ENCODE measurements at places on chromosomes 5 and 9. TPM values are rescaled to one million over a fixed set of nuclear protein-coding genes. Genes with fewer than 3 reads are reported as not detected.

The SPINK1 gene
- not detected for total RNA-seq

The MARCHF3 gene
- 4.1 TPM for total RNA-seq

The SOWAHA gene
- total RNA-seq, result 0.13 TPM

The PCDHA10 gene
- 0.54 TPM for total RNA-seq

The C5orf52 gene
- total RNA-seq, result not detected

The CEP120 gene
- 21.7 TPM for total RNA-seq

The ZFP37 gene
- total RNA-seq, result 6.8 TPM

The ADCY2 gene
- 8.8 TPM for total RNA-seq

The PTGS1 gene
- 2.8 TPM for total RNA-seq

The SPINK6 gene
- total RNA-seq, result not detected

The SOX30 gene
- total RNA-seq, result under 0.01 TPM

The PCDHA1 gene
- total RNA-seq, result 0.11 TPM

The BSPRY gene
- under 0.01 TPM for total RNA-seq

The WDR38 gene
- total RNA-seq, result not detected

The TLR4 gene
- total RNA-seq, result 7.4 TPM

The GRIN3A gene
- total RNA-seq, result under 0.01 TPM

The TRPM6 gene
- 0.11 TPM for total RNA-seq

The WNK2 gene
- total RNA-seq, result 0.13 TPM

The IFNB1 gene
- total RNA-seq, result not detected

The RGS7BP gene
- total RNA-seq, result under 0.01 TPM

The NPR3 gene
- total RNA-seq, result 154 TPM

The VLDLR gene
- total RNA-seq, result 29.2 TPM

The PCDHB12 gene
- total RNA-seq, result 1.0 TPM

The F12 gene
- total RNA-seq, result 0.26 TPM

The LRRC14B gene
- not detected for total RNA-seq

The TRIM36 gene
- total RNA-seq, result 0.13 TPM

The SPATA31C1 gene
- not detected for total RNA-seq

The SLC4A9 gene
- not detected for total RNA-seq

The RAB14 gene
- 47.1 TPM for total RNA-seq

The CAMK2A gene
- total RNA-seq, result 0.86 TPM

The OR13C2 gene
- not detected for total RNA-seq

The GTF3C4 gene
- total RNA-seq, result 23.1 TPM

The PCDHB9 gene
- total RNA-seq, result 0.91 TPM

The ZNF367 gene
- 4.2 TPM for total RNA-seq

The TNFSF8 gene
- not detected for total RNA-seq

The LCN15 gene
- total RNA-seq, result not detected

The AQP3 gene
- 2.4 TPM for total RNA-seq

The PMPCA gene
- 37.2 TPM for total RNA-seq

The CCDC127 gene
- 8.1 TPM for total RNA-seq
